ENCODE measurements at places on chromosomes 16 and 17.

DNA sequence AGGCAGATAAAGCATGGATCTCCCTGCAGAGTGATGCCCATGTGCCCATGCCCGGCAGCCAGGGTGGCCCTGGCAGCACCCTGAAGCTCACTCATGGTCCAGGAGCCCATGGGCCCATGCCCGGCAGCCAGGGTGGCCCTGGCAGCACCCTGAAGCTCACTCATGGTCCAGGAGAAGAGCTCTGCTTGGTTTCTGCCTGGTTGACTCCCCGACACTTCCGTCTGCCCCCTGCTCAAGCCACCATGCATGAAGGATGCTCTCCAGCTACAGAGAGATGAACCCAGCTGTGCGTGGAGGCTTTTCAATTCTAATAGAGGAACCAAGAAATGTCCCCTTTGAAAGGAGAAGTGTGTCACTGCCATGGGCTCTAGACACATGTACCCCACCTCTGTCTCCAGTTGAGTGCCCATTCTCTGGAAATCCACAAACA lies 8.7 kb downstream of the CCL17 start:
- DNase-seq: no peak

- no peak for DNase-seq
Observed at GRCh38 chr16:25403852-25404251, 146.2 kb upstream of the ZKSCAN2 start.

DNA sequence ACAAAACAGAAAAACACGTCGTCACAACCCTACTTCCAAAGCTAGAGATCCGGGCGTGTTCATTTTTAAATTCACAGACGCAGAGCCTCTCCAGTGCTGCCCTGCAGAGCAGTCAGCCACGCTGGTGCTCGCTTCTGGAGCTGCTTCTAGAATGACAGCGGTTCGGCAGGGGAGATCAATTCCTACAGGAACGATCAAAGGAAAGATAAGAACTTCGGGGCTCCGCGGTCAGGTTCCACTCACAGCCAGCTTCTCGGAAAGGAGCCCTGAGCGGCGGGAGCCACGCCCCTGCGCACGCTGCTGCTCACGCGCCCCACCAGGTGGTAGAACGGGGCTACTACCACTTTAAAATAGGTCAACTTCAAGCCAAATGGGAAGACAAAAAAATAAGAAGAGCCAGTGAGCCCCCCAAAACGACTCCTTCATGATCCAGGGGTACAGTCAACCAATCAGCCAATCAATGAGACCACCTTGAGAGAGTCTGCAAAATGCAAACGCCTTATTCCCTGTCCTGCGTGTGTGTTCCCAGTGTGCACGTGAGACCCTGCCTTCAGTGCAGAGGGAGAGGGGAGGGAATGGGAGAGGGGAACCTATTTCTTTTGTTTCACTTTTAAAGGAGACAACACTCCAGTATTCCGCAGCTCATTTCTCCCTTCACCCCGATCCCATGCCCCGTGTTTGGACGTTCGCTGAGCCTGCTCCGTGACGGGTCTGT lies 209.7 kb downstream of the RBFOX3 start:
- peak; percentile 50 for DNase-seq

- DNase-seq: no peak
Observed at GRCh38 chr16:70695331-70696070, 9.6 kb upstream of the MTSS2 start.

DNA sequence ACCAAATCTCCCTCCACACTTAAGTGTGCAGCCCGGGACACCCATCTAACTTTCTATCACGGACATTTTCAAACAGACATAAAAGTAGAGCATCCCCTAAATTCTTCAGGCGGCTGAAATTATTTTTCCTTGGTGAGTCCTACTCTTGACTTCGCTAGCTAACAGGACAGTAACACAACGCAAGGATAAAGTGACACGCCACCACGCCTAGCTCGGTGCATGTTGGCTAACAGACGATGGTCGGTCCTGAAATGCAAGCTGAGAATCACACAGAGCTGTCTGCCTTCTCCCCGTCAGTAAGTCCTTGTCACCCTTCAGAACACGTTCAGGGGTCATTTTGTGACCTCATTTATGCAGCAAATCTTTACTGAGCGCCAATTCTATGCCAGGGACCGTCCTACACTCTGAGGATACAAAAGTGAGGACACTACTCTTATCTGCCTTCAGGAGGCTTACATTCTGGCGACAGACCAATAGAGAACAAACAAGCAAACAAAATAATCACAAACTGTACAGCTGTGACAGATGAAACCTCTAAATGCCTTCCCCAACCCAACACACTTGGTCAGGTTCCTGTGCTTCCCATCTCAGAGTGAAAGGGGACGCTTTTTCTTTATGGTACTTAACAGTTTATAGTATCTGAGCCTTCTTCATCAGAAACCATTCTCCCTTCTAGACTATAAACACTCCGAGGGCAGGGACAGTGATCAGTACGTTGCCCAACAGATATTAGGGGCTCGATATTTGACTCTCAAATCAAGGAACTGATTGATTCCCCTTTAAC lies 1.3 kb downstream of the NTAN1 start:
- no peak for DNase-seq

- no peak for DNase-seq
Observed at GRCh38 chr16:49330562-49331201, 42.9 kb upstream of the C16orf78 start.

DNA sequence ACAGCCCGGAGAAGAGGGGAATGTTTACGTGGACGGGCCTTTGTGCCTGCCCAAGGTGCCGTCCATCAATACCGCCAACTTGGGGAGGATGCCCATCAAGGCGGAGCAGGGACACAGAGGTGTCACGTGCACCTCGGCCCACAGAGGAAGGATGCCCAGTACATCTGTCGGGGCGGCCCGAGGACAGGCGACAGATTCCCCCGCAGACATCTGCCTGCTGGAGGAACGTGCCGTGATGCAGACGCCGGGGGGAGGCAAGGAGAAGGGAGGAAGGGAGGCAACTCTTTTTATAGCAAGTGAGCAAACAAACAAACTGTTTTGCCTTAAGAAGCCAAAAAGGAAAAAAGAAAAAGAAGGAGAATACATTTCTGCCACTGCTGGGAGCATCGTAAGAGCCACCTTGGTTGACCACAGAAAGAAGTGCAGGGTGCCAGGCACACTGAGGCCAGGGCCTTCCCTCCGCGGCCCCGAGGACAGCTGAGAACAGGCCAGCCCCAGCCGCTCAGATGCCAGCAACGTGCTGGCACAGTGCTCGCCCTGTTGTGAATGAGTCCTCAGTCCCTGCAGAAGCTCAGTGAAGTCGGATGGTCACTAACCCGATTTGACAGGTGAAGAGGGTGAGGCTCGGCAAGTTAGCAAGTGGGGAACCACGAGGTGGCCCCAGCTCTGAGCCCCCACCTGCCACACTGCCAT lies 146.4 kb downstream of the RBFOX3 start:
- DNase-seq: no peak

DNA sequence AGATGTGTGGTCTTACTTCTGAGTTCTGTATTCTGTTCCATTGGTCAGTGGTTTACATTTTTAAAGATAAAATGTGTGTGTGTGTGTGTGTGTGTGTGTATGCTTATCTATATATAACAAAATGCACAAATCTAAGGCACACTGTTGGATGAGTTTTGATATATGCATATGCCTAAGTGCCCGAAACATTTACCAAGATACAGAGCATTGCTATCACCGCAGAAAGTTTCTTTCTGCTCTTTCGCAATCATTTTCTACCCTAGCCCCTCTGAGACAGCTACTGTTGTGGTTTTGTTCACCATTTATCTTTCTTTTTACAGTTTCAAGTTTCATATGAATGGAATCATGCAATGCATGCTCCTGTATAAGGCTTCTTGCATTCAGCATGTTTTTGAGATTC lies 97.0 kb downstream of the MRTFB start:
- peak; percentile 64 for DNase-seq

GRCh38 chr16:65546353-65546791 lies 424.5 kb upstream of the CDH11 start:
- DNase-seq: peak; percentile 82

DNA sequence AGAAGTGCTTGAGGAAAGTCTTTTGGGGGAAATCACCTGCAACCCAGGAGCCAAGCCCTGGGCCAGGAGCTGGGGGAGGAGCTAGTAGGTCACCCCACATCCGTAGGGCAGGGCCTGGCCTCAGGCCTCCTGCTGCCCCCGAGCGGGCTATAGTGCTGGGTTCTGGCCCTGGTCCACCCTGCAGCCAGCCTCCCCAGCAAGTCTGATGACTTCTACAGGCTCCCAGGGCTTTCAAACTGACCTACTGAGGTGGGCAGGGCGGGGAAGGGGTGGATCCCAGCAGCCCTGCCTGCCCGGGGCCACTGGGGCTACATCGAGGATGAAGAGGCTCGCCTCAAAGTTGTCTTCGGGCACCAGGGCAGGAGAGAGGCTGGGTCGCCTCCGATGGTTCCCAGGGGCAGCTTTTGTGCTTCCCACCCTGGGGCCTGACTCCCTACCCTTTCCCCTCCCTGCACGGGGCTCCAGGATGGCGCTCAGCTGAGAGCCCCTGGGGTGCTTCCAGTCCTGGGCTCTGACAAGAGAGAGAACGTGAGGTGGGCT lies 5.0 kb downstream of the CENPX start:
- DNase-seq: no peak

- DNase-seq: no peak
Observed at GRCh38 chr17:39563476-39563875, 44.2 kb downstream of the NEUROD2 start.

DNA sequence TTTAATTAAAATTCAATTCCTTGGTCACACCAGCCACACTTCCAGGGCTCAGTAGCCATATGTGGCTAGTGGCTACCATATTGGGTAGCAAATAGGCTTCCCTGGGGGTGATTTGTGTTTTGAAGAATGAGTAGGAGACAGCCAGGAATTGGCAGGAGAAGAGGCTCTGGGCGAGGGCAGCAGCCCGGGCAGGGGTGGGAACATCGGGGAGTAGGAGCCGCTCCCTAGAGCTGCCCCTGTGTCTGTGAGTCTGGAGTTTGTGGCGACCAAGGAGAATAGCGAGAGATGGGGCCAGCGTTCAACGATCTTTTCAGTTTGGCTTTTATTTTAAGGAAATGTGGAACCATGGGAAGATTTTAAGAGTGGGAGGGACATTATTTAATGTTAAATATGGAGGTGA lies 81.7 kb downstream of the WIPI1 start:
- no peak for DNase-seq
